Foreskin melanocyte (primary cell): ENCODE measurements at places on chromosomes 13 and 19.

DNA sequence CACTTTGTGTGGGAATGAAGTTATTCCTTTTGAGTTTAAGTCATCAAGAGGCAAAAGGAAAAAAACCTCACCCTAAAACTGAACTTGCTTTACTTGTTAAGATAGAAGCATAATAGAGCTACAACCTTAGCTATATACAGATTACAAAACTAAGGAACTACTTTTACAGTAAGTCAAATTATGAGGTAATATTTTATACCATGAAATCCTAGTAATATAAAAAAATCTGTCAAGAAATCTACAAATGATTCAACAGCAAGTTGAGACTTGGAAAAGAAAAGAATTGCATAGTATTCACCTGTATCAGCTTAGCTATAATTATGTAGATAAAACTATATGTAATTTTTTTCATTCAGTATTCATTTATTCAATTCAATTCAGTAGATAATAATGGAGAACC lies 335.3 kb downstream of the KLF5 start:
- no peak for DNase-seq

DNA sequence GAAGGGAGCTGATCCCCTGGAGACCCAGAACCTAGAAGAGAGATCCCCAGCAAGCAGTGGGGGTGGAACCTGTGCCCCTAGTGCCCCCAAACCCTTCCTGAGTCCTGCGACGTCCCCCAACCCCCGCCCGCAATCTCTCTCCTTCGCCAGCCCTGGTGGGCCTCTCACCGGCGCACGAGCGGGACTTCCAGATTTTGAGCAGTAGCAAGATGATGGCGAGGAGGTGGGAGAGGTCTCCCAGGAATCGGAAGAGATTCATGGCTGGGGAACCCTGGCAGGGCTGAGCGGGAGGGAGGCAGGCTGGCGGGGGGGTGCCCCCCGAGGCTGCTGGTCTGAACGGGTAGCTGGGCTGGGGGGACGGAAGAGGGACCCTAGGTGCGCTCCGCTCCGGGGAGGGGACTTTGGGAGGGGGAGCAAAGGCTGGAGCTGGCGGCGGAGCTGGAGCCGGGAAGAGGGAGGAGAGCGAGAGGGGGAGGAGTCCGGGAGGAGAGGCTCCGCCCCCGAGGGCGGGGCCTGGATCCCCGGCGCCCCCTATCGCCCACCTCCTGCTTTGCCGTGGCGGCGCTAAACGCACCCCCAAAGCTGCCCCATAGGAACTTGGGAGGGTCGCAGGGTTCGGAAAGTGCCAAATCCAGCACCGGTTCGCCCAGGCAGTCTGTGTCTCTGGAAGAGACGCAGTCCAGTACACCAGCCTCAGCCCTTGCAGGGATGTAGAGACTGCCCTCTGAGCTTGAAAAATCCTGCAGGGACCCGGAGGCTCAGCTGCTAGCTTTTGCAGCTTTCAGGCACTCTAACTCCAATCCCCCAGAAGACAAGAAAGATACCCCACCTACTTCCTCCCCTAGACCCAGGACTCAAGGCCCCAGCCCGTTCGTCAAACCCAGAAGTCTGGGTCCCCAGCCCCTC lies at the start of gene KDELR1:
Gene KDELR1, minus strand, starts transcription at position 452 of the 906 bp plus-strand sequence. Its CDS starts 193 bp downstream, at position 259.
- peak; percentile 47 for DNase-seq

DNA sequence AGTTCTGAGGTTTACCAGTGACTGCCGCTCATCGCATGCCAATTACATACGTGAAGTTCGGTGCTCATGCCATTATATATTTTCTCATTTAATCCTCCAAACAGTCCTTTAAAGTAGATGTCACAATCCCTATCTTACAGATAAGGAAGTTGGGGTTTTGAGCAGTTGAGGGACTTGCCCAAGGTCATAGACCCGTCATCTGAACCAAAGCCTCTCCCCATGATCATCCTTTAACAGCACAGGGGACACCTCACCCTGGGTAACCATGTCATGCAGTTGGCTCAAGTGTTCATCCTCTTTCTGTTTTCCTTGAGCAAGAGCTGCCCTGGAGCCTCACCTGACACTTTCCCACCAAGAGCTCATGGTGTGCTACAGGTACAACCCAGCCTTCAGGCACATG lies 69.1 kb downstream of the HSPH1 start:
- no peak for DNase-seq

GRCh38 chr13:50393628-50394027 lies 378.4 kb downstream of the KCNRG start:
- no peak for DNase-seq

DNA sequence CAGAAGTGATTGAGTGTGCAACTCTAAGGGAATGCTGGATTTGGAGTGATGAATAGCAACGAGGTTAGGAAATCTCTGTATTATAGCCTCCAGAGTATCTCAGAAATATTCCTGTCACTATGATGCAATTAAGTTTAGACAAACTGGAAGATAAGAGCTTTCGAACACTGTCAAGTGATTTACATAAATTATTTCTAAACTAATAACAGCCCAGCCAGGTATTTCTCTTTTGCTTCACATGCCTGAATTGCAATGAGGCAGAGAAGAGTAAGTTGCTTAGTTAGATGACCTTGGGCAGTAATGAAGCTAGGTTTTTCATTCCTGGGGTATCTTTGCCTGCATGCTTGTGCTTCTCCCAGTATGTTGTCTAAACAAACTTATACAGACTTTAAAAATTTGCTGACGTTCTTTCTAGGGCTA lies 134.5 kb downstream of the LMO7 start:
- no peak for DNase-seq

DNA sequence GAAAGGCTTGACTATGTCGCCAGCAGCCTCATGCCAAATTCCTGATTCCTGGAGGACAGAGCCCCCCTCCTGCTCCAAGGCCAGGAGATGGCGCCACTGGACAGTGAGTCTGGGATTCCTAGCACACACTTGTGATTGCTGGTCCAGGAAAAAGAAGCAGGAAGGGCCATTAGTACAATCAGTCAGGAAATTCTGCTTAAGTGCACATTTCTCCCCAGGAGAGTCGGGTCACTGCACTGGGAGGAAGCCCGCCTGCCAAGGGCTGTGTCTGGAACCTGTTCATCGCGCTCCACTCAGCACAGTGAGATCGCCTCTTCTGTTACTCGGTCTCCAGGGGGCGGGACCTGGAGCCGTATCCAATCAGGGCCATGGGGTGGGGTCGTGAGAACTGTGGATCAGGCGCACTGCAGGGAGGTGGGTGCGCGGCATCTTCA lies 65.1 kb downstream of the ZNF823 start:
- peak; percentile 74 for DNase-seq

DNA sequence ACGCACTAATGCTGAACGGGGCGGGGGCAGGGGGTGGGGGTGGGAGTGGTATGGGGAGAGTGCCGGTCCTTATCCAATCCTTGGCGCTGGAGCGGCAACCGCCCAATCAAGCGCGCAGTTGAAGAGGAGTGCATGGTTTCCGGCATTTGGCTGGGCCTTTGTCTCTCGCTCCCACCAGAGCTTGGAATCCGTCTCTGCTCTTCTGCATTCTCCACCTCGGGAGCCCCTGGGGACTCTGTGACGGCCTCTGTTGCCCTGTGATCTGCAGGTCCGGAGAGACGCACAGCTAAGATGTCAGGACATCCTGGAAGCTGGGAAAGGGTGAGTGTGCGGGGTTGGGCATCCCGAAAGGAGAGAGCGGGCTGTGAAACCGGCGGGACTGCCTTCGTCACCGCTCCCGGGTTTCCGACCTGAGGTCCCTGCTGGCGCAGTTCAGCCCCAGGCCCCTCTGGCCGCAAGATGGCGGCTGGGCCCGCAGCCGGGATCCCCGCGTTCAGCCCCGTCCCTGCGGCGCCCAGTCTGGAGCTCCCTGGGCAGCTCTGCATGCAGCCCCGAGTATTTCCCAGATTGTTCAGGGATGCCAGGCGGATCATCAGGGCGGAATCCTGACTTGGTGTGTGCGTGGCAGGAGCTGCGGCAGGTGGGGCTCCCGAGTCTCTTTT lies 53.6 kb upstream of the ZNF254 start:
- peak; percentile 91 for DNase-seq

GRCh38 chr19:29540114-29540513 lies 14.3 kb downstream of the VSTM2B start:
- no peak for DNase-seq

DNA sequence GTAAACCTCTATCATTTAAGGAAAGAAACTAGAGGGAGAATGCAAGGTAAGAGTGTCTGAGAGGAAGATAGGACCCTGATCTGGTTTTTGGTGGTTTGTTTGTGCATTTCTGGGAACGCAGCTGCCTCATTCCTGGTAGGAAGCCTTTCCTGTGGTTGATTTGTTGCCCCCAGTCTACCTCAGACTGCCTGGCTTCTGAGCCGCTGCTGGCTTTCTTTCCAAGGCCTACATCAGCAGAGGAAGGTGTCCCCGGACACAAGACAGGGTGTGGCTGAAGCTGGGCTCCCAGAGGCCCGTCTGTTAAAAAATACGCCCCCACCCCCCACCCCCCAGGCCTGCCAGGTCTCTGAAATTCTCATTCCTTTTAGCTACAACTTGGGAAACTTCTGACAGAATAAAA lies 42.6 kb downstream of the C13orf42 start:
- DNase-seq, result no peak

- peak; percentile 86 for DNase-seq
Observed at GRCh38 chr19:49817964-49818648, at the start of gene MED25. Gene MED25, plus strand, starts transcription at chr19:49818289. Its CDS starts 53 bp downstream, at chr19:49818342.
